Stimulated activated CD4-positive, alpha-beta T cell treated with anti-CD3 and anti-CD28 coated beads, Interleukin-2, amount 100 ng/mL, for 48 hours (primary cell): ENCODE measurements at places on chromosomes 5 and 9.

DNA sequence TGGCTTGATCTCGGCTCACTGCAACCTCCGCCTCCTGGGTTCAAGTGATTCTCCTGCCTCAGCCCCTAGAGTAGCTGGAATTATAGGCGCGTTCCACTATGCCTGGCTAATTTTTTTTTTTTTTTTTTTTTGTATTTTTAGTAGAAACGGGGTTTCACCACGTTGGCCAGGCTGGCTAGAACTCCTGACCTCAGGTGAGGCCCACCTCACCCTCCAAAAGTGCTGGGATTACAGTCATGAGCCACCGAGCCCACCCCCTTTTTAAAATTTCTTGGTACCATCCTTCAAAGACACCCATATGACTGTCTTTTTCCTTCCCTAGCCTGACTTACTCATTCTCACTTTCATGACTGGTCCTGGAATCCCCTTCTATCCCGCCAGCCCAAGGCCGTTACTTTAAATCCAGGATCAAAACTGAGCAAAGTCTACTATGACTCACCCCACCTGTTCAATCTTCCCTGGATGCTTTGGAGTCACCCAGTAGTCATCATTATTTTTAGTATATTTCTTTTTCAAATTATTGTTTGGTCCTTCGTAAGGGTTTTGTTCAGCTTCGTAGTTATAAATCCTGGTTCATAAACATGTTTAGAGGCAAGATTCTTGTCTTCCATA lies 1.2 kb upstream of the TBCA start:
- no peak for DNase-seq

DNA sequence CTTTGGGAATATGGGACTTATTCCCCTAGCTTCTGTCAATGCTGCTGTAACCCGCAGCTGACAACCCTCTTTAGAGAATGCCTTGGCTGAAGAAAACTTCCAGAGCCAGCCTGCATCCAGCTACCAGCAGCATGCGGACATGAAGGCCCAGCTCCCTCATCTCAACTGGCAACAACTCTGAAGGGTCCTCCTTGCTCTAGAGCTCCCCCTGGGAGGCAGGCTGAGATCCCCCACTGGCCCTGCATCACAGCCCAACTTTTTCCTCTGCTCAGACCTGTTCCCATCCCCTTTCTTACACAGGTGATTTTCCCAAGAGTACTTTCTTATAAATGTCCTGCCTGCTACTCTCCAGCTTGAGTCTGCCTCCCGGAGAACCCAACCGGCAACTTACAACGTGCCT lies 18.7 kb upstream of the WNT8A start:
- no peak for DNase-seq

GRCh38 chr5:59840200-59840601 lies 53.3 kb downstream of the PDE4D start:
- no peak for DNase-seq

- DNase-seq: no peak
These were observed 4.1 kb upstream of the CERCAM start for GRCh38 chr9:128416432-128417019.

- DNase-seq: no peak
These were observed 37.4 kb downstream of the CCDC125 start for GRCh38 chr5:69295088-69295754.

GRCh38 chr5:177569894-177570293 lies 15.5 kb upstream of the FAM193B start:
- DNase-seq: no peak

- no peak for DNase-seq
These were observed 783.4 kb upstream of the GRAMD2B start for GRCh38 chr5:125639858-125640257.

GRCh38 chr9:123957731-123958130 lies 27.8 kb upstream of the DENND1A start:
- no peak for DNase-seq

- no peak for DNase-seq
These were observed 1496.1 kb upstream of the C9orf72 start for GRCh38 chr9:29069376-29069775.

DNA sequence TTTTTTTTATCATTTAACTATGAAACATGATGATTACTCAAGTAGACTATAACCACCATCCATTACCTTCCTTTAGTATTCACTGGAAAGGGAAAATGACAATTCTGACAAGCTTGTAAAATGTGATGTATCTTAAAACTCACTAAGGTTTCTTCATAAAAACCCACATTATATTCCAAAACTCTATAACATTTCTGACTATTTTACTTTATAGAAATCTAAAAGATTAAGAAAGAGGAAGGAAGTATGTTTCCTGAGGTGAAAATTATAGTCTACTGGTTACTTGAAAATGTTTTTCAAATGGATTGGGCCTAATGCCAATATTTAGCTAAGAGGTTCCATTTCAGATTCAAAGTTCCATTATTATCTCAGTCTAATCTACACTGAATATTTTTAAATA lies 1982.2 kb upstream of the C9orf72 start:
- DNase-seq: no peak

GRCh38 chr9:121782514-121783110 lies 131.2 kb downstream of the DAB2IP start:
- DNase-seq: no peak
